Left ventricle myocardium superior (tissue), 1 donor: ENCODE measurements at places on chromosomes 4 and X. TPM values are rescaled to one million over a fixed set of nuclear protein-coding genes. Genes with fewer than 3 reads are reported as not detected.

The POLA1 gene
- 8.0 TPM for total RNA-seq

The ABLIM2 gene
- total RNA-seq: 28.3 TPM

DNA sequence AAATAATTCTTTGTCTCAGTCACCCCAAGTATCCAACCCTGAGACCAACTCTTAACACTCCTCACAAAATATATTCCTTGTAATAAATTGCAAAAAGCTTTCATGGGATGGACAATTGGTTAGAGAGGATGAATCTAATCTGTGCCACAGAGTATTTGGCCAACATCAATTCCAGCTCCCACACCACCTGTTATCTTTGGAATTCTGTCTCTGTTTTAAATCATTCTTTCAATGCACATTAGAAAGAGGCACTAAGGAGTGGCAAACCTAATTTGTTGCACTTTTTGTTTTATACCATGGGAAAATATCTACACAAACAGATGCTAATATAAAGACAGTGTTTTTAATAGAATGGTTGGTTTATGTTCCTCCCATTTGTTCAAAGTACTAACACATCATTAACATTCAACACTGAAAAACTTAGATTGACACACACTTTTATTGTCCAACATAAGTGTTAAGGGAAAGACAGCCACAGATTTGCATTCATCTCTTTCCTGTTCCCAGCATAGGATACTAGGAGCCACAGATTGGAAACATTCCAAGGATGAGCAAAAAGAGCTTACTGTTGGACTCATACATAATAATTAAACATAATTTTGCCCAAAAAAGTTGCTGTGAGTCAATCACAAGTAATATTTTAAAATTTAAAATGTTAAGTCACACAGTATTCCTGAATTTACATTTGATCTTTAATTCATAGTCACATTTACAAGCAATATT, 116.4 kb downstream of the PPA2 start:
- no peak for DNase-seq

DNA sequence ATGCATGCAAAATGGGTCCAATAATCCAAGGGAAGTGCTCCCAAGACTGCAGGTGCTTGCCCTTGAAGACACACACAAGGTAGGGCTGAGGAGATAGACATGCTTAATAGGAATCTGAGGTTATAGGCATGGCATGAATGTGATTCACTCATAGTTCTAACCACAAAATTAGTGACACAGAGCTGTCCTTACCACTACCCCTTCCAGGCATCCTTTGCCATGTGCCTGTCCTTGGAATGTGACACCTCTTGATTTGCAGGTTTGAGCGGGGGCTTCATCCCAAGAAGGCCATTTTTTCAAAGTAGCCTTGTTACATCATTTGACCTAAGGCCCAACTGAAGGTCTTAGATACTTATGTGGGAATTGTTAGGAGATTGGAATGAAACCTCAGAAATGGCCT, 112.5 kb downstream of the CCNG2 start:
- no peak for DNase-seq

- no peak for DNase-seq
Observed at GRCh38 chr4:161133586-161134276, 1030.1 kb downstream of the FSTL5 start.

DNA sequence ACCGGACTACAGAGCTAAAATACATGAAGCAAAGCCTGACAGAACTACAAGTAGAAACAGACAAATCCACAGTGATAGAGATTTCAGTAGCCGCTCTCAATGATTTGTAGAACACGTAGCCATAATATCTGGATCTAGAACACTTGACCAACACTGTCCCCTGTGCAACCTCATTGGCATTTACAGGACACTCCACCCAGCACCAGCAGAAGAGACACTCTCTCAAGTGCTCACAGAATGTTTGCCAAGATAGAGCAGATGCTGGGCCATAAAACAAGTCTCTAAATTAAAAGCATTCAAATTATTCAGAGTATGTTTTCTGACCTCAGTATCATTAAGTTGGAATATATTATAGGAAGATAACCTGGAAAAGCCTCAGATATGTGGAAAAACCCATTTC, 21.7 kb downstream of the HTT start:
- DNase-seq: no peak

GRCh38 chr4:130738233-130738632, 1642.3 kb downstream of the C4orf33 start:
- no peak for DNase-seq

GRCh38 chr4:163638909-163639308, 144.4 kb downstream of the TMA16 start:
- DNase-seq: no peak

GRCh38 chr4:65880594-65880993, 210.3 kb upstream of the EPHA5 start:
- DNase-seq: no peak
